ENCODE measurements at places on chromosomes 3 and 15.

GRCh38 chr15:35448294-35448693 is 97.7 kb downstream of the DPH6 start:
- DNase-seq: no peak

DNA sequence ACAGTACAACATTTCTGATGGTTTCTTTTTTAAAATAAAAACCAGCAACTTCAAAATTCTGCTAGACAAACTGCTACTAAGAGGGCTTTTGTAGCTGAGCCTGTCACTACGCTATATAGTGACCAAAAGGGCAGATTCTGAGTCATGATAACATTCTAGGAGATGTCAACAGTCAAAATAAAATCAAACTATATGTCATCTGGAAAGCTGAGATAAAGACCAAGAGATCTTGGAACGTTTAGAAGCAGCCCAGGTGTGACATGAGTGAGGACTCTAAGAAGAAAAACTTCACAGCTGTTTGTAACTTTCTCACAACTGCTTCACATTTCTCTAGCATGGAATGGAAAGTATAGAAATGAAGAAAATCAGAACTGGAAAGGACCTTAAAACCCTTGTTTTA is 84.6 kb downstream of the FILIP1L start:
- no peak for DNase-seq

DNA sequence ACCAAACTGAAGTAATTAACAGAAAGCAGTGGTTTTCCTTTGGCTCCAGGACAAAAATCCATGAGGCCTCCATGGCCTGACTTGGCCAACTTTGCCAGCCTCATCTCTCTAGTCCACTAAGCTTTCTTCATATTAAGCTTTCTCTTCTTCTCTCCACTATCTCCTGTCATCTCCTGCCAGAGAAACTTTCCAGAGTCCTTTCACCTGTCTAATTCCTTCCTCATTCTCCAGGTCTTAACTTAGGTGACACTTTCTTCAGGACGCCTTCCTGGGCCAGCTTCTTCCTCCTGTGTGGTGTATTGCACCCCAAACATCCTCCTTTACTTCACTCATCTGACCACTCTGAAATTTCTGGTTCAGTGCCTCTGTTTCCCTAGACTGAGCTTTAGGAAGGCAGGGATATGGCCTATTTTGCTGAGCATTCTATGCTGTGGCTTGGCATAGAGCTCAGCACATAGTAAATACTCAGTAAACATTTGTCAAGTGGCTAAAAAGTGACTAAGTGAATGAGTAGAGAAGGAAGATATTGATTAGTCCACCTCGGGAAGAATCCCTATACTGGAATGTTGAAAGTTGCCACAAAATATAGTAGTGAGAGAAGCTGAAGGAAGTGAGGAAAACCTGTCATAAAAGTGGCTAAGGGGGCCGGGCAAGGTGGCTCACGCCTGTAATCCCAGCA is 34.6 kb upstream of the IGF2BP2 start:
- DNase-seq: no peak

GRCh38 chr3:190577225-190577624 is 63.3 kb downstream of the IL1RAP start:
- DNase-seq: no peak

DNA sequence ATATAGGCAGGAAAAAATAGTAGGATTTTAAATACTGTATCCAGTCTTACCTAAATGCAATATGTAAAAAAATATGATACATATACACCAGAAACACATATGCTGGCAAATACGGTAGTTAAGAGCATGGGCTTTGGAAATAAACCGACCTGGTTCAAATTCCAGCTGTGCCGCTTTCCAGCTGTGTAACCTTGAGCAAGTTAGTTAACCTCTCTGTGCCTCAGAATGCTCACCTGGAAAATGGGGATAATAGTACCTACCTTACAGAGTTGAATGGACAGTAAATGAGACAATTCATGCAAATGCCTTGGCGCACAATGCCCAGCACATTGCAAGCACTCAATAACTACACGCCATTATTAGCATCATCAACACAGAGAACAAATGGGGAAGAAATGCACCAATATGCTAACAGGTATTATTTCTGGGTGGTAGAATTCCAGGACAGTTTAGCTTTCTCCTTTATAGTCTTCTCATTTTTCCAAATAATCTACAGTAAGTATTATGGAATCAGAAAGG is 50.6 kb downstream of the SUMF1 start:
- DNase-seq: no peak

DNA sequence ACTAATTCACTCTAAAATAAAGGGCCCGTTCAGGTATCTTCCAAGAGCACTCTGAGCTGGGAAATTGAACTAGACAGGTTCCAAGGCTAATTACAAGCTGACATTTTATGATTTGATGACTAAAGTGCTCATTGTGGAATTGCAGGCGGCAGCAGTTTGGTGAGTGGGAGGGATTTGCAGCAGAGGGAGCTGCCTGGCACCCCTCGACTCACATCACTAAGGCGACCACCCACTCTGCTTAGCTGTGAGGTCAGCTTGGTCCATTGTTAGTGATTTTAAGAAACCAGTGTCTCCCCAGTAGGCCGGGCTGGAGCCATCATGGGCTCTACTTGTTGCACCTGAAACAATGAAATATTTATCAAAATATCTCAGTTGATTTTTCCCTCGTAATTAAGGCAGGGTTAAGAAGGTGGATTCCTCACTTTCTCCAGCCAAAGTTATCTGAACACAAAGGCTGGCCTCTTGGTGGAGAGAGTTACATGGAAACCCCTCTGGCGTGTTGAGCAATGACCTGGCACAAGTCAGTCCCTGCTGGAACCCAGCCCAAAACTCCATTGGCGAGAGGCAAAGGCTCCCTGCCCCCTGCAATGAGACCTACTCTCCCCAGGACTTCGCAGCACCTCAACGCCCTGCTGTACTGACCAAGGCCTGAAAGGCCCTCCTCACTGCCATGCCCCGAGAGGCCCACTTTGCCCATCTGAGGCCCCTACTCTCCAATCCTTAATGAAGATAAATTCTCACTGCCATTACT is 65.0 kb upstream of the ATP2B2 start:
- no peak for DNase-seq

GRCh38 chr3:52831500-52832301 is 1.2 kb upstream of the ITIH4 start:
- peak; percentile 89 for DNase-seq

- DNase-seq: no peak
These were observed 13.4 kb downstream of the WDR72 start for GRCh38 chr15:53746101-53746500.

GRCh38 chr15:91807122-91807521 is 46.4 kb upstream of the SLCO3A1 start:
- DNase-seq: no peak

GRCh38 chr3:6770397-6770690 is 90.6 kb upstream of the GRM7 start:
- no peak for DNase-seq

GRCh38 chr3:39158148-39158715 is 4.8 kb upstream of the CSRNP1 start:
- DNase-seq: no peak

DNA sequence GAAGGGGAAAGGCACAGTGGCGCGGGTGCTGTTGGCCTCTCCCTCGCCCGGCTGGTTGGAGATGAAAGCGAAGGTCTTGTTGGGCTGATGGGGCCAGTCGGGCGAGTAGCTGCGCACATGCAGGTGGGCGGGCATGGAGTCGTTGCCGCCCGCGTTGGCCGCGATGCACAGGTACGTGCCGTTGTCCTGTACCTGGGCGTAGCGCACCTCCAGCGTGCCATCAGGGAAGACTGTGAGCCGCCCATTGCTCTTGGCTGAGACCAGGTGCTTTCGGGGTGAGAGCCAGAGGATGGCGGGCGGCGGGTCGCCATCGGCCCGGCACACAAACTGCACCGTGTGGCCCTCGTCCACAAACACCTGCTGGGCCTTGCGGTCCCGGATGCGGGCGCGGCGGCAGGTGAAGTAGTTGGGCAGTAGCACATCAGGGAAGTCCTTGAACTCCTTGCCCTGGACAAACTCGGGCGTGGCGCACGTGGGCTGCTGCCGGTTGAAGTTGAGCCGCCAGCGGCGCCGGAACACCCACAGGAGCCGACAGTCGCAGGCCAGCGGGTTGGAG is 18.4 kb downstream of the LINGO1 start:
- no peak for DNase-seq

DNA sequence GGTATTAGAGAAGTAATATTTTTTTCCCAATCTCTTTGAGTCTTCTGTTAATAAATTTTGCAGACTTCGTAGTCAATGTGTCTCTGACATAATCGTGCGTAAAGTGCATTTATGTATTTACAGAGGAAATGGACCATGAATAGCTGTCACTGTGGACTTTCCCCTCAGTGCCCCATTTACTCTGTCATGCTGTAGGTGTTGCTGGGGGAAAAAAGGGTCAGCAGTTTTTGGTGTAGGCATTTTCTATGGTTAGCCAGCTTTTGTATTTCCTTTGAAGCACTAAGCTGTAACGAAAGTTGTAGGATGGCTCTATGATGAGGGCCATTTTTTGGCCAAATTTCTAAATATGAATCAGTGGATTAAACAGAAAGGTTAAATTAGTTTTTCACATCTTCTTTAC is 598.4 kb downstream of the FGF12 start:
- no peak for DNase-seq

DNA sequence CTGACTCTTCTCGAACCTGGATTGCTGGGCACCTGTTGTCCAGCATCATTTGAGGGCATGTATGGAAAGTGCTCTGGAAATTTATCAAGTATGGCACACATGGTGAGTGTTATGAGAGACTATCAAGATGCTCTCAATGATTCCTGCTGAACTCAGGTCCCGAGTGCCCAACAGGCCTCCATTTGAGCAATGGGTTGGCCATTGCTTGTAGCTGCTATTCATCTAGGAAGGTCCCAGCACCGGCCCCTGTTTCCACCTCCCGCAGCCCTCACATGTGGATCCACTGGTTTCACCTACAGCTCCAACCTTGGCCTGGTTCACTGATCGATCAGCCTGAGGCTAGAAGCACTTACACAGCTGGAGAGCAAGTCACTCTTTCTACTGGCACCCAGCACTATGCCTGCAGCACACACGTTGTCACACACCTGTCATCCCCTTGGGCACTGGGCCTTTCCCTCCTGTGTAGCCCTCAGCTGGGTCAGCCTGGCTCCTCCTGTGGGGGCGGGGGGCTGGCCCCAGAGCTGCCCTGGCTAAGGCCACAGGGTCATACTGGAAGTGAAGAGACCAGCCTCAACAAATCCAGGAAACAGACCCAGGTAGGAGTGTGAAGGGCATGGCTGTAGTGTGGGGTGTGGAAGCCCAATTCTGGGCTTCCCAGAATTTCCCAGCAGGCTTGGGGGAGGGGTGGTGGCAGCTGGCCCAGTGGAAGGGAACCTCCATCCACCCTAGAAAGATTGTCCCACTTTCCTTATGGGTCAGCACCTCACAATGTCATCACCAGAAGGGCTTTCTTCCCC is 41.7 kb upstream of the SMAD3 start:
- no peak for DNase-seq

DNA sequence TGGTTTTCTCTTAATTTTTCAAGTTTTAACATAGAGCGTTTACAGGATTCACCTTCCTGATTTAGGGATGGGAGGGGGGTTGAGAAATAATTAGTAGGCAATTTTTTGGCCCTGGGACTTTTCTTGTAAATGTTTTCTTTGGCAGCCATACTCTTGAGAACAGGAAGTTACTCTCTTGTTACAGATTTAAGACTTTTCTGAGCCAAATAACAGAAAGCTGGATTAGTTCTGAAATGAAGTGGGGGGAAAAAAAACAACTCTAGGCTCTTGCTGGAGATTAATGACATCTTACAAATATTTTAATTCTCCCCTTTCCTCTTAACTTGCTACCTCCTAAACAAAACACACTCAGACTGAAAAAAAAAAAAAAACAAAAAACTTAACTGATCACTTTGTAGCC is 13.8 kb upstream of the POLR2M start:
- peak; percentile 38 for DNase-seq

- no peak for DNase-seq
These were observed 50.9 kb downstream of the C3orf20 start for GRCh38 chr3:14725564-14726440.

GRCh38 chr3:50340448-50341329 is at the start of gene RASSF1:
Gene RASSF1 (minus strand): TSS chr3:50340836. CDS start chr3:50340805, 31 bp downstream.
- DNase-seq: peak; percentile 83

GRCh38 chr3:127042634-127043033 is 59.7 kb downstream of the PLXNA1 start:
- DNase-seq: no peak

DNA sequence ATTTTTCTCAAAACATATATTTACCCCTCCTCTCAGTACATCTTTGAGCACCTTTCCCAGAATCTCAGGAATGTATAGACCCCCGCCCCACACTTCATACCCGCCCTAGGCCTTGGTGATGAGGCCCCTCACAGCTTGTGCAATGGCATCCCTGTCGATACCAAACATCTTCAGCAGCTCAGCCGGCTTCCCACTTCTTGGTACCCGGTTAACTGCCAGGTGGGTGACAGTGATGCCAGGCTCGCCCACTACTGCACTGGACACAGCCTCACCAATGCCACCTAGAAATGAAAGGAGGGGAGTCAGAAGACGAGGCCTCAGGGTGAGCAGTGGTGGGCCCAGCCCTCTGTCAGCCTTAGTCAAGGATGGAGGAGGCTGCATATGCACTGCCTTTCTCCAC is 30.2 kb downstream of the TKT start:
- no peak for DNase-seq

GRCh38 chr3:85182975-85183752 is 224.4 kb downstream of the CADM2 start:
- DNase-seq: no peak

DNA sequence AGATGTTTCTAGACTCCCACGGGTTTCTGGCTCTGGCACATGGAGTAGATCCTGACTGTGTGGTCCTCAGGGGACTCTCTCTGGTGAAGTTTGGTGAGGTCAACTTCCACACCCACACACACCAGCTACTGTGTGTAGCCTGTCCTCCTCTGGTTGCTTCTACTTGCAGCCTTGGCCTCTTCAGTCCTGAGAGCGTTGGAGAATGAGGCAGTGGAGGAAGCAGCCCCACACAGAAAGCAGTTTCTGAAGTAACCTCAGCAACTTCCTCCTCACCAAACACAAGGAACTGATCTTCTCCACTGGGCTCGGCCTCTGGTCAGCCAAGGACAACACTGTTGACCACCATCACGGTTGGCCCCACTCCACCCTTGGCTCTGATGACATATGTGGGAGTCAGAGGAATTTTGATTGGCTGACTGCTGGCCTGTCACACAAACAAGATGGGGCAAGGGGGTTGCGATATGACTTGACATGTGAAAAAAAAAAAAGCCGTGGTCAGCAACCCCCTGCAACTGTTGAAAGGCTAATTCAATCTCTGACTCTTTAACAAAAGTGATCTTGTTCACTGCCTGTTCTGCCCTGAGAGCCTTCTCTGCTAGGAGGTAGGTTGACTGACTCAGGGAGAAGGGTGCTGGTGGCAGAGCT is 19.6 kb downstream of the CD86 start:
- DNase-seq: no peak

DNA sequence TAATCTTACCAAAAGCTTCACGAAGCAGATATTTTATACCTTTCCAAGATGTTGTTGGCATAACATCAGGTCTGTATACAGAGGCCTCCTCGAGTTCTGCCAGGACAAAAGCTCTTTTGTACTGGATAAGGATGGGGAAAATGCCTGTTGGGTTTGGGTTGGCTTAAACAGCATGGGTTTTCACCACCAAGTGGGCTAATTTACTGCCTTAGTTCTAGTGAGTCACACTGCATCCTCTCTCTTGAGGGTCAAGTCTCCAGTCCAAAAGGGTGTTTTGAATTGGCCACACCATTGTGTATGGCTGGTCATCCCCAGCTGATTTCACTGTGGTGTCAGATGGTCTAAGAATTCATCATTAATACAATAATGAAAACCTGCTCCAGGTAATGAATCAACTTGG is 26.1 kb upstream of the BHLHE40 start:
- DNase-seq: no peak

GRCh38 chr3:24177201-24177600 is 232.1 kb downstream of the NR1D2 start:
- no peak for DNase-seq

GRCh38 chr3:46565607-46566039 is 479 bp downstream of the LRRC2 start:
- no peak for DNase-seq
